ENCODE measurements at places on chromosomes 5 and 9.

DNA sequence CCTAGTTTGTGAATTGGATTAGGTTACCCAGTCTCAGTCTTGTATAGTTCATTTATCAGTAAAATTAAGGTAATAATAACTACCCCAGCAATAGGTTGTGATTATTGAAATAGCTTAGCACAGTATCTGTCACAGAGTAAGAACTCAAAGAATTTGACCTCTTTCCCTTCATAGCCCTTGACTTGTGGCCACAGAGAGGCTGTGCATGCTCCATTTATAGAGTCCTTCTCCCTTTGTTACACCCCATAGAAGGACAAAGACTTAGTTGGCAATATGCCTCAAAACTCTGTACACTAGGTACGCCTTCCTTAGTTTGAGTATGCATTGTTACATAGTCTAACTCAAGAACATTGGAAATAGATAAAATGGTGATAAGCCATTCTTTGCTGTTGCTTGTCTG is 257.2 kb downstream of the KCTD16 start:
- DNase-seq = no peak

- no peak for DNase-seq
These were observed 17.8 kb upstream of the SLC12A7 start for GRCh38 chr5:1129711-1130055.

- DNase-seq = no peak
These were observed 4.0 kb downstream of the NADK2 start for GRCh38 chr5:36237751-36238150.

GRCh38 chr5:135204151-135204600 is 170.1 kb upstream of the PITX1 start:
- DNase-seq = no peak

DNA sequence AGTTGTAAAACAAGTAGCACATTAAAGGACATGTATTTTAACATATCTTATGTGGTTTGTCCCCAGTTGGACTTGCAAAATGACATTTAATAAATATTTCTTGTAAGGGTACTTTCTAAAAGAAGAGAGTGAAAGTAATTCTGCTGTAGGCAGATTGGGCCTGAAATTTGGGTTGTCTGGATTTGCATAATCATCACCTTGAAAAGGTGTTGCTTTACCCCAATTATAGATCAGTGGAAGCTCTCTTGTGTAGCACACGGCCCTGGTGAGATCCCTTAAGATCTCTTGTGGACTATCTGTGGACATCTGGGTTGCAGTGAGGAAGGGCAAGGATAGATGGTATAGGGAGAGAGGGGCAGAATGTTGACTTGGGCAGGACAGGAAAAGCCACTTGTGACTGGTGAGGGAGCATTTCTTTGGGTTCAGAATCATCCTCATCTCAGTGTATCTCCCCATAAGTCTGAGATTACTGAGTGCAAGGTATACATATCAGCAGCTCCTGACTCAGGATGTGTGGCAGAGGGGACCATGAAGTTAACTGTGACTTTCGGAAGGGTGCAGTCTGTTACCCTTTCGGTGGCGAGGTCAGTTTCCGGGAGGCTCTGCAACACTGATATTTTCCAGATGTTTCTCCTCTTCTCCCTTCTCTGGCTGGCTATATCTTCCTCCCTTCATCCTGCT is 2.0 kb upstream of the TNFAIP8 start:
- no peak for DNase-seq

- DNase-seq = no peak
These were observed 21.0 kb upstream of the C5orf63 start for GRCh38 chr5:127094161-127094814.

DNA sequence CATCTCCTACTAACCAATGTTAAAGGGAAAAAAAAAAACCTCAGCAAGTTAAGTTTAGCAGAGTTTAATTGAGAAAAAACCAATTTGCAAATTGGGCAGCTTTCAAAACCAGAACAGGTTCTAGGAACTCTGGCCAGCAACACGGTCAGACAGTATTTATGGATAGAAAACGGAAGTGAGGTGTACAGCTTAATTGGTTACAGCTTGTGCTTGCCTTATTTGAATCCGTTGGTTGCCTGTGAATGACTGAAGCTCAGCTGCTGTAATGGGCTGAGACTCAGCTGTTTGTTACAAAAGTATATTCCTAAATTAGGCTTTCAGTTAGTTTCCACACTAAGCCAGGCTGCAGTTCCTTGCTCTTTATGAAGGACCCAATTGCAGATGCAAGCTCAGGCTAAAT is 217.0 kb downstream of the SREK1 start:
- DNase-seq = no peak

DNA sequence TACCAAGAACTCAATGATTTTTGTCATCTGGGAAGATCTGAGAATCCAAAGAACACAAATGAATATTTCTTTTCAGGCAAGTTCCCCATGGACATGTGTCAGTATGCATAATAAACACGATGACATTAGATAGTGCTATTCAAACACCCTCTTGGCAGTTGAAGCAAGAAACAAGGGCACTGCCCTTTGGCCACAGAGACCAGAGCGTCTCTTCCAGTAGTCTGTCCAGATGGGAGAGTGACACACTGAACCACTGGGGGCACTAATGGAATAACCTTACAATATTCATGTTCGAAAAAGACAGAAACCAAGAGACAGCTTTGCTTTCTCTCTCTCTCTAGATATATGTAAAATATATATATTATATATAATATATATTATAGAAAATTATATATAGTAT is 301.9 kb downstream of the CTNND2 start:
- DNase-seq = no peak

GRCh38 chr9:70147196-70147595 is 103.5 kb downstream of the MAMDC2 start:
- DNase-seq = no peak

DNA sequence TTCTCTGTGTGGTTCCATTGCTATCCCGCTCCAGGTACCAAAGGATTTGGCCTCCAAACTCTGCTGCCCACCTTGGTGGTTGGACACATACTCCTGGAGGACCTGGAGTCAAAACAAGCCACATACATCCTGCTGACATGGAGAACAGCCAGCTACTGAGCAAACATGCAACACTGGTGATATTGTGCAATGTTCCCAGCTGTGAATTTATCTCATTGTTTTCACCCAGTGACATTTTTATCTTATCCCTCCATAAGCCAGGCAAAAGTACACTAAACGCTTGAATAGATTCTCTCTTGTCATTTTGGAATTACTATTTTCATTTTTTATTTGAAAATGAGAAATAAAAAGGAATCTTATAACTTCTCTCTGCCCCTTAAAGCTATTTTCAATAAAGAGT is 11.1 kb upstream of the CTSL start:
- peak; percentile 81 for DNase-seq

Measured in fibroblast of skin of abdomen (primary cell).